ENCODE measurements at places on chromosomes 3 and 15.

DNA sequence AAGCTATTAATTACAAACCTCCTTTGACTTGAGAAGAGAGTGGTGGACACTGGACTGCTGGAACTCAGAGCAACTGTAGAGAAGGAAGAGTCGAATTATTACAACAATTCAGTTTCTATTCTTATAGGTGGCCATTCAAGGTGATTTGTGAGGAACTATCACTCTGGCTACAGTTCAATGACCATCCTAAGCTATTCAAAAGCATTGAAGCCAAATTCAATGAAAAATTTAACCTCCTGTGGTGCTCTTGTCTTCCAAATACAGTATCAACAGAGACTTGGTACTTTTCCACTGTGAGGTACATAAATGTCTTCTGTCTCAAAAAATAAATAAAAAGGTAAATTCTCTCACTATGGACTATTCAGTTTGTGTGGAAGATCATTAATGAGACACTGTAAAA lies 513.3 kb upstream of the SEMA6D start:
- no peak for DNase-seq

GRCh38 chr15:58056015-58056414 lies 9.5 kb downstream of the ALDH1A2 start:
- no peak for DNase-seq

DNA sequence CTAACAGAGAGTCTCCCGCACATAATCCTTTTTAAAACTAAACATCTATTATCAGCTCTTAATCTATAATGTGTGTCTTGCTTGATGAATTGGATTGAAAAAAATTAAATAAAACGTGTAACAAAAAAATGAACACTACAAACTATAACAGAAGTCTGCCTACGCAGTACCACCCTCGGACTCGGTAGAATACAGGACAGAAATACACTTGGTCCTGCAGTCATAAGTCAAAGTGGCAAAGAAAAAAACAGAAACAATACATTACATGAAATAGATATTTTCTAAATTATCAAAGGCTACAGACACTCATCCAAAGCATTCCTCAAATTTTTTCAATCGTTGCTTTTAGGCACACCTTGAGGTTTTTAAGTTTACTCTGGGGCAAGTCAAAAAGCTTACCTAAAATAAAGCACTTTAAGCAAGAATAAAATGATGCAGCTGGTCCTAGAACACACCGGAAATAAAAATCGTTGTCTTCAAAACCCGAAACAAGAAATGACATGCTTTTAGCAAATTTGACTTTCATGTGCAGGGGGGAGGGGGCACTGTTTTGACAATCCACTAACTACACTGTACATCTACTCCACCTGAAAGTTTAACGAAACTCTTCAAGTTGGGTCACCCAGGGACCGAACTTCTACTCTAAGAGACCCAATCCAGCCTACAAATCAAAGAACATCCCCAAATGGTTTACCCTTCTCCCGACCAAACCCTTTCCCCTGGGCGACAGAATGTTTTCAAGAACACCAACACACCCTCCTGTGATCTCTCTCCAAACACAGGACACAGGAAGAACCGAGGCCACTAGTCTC lies 1.3 kb downstream of the ADAM10 start:
- DNase-seq, result no peak

GRCh38 chr3:178397836-178398235 lies 138.4 kb upstream of the KCNMB2 start:
- no peak for DNase-seq

DNA sequence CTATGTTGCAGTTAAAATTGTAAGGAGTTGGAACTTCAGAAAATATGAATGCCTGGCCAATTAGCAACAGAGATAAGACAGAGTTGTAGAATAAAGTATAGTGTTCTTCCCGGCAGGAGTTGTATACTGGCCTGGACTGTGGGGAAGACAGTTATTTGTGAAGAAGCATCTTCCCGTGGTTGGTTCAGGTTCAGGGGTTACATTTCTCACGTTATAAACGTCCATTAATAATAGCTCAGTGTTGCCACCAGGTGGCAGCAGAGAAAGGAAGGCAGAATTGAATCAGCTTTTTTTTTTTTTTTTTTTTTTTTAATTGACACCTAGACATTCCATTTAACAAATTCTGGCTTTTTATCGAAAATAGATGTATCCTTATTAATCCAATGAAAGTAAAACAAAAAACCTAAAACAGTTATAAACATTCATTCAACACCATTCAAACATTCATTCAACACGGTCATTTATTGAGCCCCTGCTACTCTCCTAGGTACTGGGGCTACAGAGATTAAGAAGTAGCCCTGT lies 66.4 kb upstream of the NR2E3 start:
- DNase-seq, result peak; percentile 45

DNA sequence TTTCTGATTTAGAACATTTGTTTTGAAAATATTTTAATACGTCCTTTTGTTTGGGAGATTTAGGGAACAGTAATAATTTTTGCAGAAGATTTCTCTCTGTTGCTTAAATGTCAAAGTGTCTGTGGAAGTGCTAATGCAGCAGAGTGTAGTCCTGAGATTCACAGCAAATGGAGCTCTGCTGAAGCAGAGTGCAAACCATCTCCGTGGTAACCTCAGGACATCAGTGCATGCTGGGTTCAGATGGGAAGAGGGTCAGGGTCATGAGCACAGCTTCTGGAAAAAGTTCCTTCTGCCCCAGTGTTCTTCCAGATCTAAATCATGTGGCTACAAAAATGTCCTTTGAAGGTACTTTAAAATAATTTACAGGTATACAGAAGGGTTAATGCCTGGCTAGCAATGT lies 39.9 kb upstream of the SLC9A9 start:
- DNase-seq, result no peak

DNA sequence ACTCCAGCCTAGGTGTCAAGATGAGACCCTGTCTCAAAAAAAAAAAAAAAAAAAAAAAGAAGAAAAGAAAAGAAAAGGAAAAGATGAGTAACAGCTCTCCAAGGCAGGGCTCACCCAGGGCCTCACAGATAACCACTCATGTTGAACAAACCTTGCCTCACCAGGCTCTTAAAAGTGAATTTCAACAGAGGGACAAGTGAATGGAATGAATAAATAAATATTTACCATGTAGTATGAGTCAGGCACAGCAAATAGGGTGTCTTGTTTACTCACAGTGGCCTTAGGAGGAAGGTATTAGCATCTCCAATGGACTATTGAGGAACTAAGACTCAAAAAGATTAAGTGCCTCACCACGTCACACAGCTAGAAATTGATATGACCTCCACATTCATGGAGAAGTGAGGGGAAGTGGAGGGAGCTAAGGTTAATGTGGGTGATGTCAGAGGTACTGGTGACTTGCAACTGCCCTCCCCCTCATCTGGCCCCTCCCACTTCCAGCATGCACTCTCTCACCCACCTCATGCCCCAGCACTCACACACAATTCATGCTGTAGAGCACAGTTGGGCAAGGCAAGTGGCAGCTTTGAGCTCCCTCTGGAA lies 255.5 kb downstream of the UACA start:
- DNase-seq, result no peak

DNA sequence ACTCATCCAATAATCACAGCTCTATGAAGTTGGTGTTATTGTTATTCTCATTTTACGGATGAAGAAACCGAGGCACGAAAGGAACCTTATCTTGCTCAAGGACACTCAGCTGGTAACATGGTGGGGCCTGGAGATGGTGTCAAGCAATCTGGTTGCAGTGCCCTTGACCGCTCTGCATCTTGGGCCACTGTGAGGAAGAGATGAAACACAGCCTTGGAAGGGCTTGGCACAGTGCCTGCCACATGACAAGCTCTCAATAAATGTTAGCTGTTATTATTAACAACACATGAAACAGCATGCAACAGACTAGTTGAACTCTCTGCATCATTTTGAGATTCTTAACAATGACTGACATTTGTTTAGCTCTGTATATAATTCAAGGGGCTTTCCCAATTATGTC lies 10.1 kb upstream of the ITGA11 start:
- DNase-seq, result no peak

GRCh38 chr15:63967616-63968015 lies 78.7 kb downstream of the DAPK2 start:
- no peak for DNase-seq
